HepG2 (cell line): ENCODE measurements at places on chromosomes 12 and 14. TPM values are rescaled to one million over a fixed set of nuclear protein-coding genes. Genes with fewer than 3 reads are reported as not detected.
A peak's percentile ranks its signal among the peaks of the same experiment; 100 is the strongest.

BDKRB1 gene
- total RNA-seq: not detected in 2 replicates

ABCC9 gene
- total RNA-seq: not detected in 2 replicates

PTCSC3 gene
- not detected in 2 replicates for total RNA-seq

FGFR1OP2 gene
- 38.1 and 47.3 TPM in 2 replicates for total RNA-seq

ANKRD33 gene
- total RNA-seq: not detected in 2 replicates

DNA sequence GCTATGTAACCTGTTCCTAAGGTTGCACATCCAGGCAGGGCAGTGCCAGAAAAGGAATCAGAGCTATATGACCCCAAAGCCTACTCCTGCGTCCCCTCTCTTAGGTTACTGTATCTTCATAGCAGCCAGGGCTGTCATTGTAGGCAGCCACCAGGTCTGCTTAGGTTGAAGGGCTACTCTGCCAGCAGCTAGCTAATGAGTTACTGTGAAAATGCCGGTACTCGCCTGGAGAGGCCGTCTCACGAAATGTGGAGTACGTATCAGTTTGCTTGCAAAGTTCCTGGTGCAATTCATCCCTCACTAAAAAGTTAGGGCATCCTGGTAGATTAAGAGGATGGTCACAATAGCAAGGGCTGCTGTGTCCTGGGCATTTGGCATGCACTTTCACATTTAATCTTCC, 50.9 kb downstream of the RPH3A start:
- DNase-seq: no peak

GRCh38 chr12:98868076-98868475, 223.0 kb downstream of the APAF1 start:
- no peak for DNase-seq

- no peak for DNase-seq
These were observed 478.0 kb downstream of the NAV3 start for GRCh38 chr12:78308701-78309100.

DNA sequence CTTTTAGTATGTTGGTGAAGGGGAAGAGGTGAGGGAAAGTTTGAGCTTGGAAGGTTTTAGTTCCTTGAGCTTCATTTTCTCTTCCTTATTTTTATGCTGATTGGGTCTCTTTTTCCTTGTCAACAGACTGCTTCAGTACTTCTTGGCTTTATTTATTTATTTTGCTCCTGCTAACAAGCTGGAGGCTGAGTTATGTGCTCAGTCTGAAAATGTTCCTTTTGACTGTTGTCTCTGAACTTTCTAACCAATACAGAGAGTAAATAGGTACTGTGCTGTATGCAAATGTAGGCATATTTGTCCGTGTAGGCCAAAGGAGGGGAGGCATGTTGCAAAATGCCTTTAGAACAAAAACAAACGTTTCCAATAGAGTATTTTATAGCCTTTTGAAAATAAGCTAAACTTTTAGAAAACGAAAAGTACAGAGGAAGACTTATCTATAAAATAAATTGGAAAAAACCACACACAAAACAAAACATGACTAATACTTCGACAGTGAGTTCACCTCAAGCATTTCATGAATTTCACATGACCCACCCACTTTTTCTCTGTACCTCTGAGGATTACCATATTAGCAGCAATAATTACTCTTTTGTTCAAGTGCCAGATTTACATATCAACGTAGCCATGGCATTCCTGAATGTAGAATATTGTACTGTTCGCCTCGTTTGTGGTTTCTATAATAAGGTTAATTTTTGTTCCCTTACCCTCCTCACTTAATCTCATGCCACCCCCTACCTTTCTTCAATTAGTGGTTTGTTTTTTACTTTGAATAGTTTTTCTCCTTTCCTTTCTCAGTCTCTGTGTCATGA, 4.7 kb upstream of the CREBL2 start:
- peak; percentile 32 for DNase-seq

DNA sequence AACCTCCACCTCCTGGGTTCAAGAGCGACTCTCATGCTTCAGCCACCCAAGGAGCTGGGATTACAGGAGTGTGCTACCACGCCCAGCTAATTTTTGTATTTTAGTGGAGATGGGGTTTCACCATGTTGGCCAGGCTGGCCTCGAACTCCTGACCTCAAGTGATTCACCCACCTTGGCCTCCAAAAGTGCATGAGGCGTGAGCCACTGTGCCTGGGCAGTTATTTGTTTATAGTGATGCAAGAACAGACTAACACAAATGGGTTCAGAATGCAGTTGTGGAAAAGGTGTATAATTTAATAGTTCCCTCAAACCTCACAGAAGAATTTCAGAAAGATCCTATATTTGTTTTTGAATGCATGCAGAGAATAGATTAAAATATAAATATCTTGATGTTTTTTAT, 447.1 kb downstream of the ZFP36L1 start:
- no peak for DNase-seq

- DNase-seq: no peak
These were observed 40.4 kb upstream of the A2M start for GRCh38 chr12:9156119-9156518.

GRCh38 chr12:32431025-32431424, 31.7 kb downstream of the FGD4 start:
- DNase-seq: no peak

DNA sequence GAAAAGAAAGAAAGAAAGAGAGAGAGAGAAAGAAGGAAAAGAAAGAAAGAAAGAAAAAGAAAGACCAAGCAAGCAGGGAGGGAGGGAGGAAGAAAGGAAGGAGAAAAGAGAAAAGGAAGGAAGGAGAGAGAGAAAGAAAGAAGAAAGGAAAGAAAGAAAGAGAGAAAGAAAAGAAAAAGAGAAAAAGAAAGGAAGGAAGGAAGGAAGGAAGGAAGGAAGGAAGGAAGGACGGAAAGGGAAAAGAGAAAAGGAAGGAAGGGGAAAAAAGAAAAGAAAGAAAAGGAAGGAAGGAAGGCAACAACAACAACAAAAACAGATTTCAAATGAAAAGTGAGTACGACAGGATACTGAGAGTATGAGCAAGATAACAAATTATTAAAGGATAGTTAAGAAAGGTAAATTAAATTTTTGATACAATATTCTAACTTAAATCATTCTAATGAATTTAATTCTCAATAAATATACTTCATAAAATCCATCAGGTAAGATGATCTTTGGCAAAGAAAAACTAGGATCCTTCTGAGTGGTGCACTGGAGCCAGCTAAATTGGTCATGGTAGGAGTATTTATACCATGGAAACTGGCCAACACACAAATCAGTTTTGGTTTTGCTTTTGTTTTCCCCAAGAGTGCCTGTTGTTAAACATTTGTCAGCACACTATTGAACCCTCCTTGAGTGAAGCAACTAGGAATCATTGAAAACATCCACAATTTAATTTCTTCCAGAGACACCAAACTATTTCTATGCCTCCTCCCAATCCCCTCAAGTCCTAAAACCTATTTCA, 56.1 kb upstream of the DYRK2 start:
- DNase-seq: no peak

DNA sequence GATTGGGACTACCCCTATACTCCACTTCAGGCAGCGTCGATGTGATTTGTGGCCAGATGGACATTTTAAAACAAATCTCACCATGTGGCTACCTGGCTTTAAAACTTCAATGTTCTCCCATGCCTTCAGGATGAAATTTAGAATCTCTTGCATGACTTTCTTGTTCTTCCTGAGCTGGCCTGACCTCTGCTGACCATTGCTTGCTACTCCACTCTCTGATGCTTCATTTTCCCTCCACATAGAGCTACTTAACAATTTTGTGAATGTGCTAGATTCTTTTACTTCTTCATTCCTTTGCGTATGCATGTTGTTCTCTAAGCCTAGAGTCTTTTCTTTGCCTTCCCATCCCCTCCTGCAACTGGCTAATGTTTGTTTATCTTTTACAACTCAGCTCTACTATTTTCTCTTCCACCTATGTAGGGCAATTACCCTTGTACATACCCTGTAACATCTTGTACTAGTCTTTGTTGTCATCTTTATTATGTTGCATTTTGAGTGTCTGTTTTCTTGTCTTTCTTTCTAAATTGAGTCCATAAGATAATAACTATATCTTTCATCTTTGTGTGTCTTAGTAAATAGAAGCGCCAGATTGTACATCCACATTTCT, 41.2 kb downstream of the YLPM1 start:
- peak; percentile 26 for DNase-seq

DNA sequence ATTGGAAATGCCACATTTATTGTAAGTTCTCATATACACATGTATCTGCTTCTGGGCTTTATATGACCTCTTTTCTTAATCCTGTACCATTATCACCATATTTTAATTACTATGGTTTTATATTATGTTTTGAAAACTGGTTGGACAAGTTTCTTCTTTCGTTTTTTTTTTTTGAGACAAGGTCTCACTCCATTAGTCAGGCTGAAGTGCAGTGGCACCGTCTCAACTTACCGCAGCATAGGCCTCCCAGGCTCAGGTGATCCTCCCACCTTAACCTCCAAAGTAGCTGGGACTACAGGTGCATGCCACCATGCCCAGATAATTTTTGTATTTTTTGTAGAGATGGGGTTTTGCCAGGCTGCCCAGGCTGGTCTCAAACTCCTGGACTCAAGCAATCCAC, 44.6 kb downstream of the GALNT4 start:
- no peak for DNase-seq

DNA sequence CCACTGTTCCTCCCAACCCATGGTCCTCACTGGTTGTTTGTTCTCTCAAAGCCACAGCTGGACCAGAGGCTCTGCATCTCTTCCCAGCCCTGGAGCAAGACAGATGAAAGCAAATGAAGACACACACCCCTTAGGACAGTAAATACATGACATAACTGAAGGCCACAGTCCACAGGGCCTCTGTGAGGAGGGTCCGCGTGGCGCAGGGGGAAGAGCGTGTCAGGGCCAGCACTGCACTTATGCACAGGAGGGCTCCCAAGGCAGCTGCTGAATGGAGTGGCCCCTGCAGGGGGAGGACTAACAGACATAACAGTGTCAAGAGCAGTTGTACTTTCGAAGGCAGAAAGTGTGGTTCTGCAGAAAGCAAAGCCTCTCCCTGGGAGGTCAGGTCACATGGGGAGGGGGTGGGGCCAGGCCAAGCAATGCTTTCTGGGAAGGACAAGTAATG, 79.9 kb downstream of the CHGA start:
- DNase-seq: peak; percentile 61

DNA sequence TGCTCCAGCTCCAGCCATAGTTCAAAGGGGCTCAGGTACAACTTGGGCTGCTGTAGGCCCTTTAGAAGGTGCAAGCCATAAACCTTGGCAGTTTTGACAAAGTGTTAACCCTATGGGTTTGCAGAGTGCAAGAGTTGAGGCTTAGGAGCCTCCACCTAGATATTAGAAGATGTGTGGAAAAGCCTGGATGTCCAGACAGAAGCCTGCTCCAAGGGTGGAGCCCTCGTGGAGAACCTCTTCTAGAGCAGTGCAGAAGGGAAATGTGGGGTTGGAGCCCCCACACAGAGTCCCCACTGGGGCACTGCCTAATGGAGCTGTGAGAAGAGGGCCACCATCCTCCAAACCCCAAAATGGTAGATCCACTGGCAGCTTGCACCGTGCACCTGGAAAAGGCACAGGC, 45.1 kb downstream of the RPS29 start:
- DNase-seq: no peak
